NCI-H1092 (cell line): ENCODE measurements at places on chromosomes 11 and 22.

DNA sequence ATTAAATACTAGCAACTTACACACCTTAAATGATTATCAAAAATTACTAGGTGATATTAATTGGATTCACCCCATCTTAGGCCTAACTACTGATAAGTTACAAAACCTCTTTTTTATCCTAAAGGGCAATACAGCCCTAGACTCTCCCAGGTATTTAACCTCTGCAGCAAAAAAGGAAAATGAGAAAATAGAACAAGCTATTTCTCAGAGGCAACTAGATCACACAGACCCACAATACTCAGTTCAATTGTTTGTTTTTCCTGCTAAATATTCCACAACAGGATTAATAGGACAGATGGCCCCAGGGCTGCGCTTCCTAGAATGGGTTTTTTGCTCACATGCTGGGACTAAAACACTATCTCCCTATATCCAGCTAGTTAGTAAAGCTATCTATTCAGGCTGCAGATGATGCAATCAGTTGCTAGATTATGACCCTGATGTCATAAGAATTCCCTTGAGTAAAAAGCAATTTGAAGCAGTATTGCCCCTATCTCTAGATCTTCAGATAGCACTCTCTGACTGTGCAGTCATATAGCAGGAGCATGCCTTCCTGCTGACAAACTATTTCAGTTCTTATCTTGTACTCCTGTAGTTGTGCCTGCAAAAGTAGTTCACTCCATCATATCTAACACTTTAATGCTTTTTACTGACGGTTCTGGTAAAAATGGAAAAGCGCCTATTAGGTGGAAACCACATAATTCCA lies 1595.5 kb upstream of the TENM4 start:
- DNase-seq = no peak

DNA sequence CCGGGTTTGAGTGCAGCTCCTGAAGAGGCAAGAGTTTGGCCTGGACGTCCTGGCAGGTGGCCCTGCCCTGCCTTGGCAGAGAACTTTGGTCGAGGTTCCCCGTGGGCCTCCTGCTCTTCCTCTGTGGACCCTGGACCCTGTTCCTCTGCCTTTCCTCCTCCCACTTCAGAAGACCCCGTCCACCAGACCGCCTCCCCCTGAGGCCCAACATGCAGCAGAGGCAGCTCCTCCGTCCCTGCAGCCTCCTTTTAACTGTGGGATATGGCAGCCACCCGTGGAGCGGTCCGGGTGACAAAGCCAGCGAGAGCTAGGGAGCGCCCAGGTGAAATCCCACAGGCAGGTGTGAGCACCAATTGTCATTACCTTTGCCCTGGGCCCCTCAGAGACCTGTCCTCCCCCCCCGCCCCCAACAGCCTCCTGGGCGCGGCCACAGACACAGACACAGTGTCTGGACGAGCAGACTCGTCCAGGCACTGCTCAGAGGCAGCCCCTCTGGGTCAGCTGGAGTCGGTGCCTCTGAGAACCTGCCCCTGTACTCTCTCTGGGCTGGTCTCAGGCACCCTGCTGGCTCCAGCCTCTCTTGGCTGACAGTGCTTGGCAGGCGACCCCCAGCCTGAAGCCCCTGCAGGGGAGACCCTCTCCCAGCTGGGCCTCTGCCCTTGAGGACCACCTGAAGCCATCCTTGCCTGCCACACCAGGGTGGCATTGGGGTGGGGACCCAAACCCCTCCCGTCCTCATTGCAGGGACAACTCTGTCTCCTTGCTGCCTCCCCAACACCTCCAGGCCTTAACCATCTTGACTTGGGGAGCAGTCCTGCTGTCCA lies 4.1 kb upstream of the PTDSS2 start:
- no peak for DNase-seq

GRCh38 chr11:99693941-99694492 lies 673.3 kb downstream of the CNTN5 start:
- no peak for DNase-seq

DNA sequence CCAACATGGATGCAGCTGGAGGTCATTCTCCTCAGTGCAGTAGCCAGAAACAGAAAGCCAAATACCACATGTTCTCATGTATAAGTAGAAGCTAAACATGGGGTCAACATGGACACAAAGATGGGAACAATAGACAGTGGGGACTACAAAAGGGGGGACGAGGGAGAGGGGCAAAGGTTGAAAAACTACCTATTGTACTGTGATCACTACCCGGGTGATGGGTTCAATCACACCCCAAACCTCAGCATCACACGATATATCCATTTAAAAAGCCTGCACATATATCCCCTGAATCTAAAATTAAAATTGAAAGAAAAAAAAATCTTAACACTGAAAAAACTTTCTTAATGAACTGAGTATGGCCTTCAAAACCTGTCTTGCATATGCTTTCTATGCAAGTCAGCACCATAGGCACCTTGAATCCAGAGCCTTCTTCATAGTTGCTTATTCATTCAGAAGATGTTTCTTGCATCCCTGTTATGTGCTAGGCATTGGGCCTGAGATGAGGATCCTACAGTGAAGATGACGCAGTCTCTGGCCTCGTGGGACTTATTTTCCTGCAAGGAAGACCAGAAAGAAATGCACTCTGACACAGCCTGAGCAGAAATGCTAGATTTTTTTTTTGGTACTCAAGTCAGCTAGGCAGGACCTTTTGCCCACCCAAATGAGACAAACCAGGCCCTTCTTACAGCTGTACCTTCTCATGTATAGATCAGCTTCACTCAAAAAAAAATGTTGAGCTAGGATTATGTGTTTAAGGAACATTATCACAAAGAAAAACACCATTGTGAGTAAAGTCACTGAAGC lies 21.0 kb downstream of the NNMT start:
- DNase-seq = no peak

DNA sequence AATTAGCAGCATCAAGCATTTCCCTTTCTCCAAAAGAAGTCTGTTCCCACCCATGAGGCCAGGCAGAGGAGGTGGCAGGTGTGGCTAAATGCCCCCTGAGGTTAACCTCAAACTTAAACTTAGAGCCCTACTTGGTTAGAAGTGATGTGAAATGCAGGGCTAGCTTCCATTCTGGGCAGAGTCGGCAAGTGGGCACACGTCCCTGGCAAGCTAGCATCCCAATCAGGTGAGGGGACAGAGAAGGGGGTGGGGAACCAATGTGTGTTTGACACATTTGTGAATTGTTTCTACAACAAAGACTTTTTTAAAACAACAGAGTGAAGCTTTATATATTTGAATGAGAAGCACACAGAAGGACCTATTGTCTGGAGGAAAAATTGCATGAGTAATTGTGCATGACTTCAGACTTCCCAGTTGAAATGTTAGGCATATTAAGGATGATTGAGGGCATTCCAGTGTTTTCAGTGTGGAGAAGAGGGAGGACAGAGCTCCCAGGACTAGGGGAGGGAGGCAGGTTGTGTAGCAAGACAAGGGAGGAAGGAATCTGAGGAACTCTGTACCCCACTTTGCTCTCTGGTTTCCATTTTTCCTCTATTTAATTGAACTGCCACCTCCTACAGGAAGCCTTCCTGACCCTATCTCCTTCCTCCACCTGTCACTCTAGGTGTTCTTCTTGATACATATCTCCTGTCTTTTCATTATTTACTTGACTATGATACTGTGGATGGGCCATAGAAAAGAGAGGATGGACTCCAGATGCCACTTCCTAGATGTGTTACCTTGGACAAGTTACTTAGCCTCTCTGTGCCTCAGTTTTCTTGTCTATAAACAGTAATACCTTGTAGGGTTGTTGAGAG lies 83.3 kb upstream of the PICALM start:
- no peak for DNase-seq

- no peak for DNase-seq
These were observed 98.0 kb downstream of the PRR5L start for GRCh38 chr11:36394056-36394455.
